ENCODE measurements at places on chromosomes 12 and 14. TPM values are rescaled to one million over a fixed set of nuclear protein-coding genes. Genes with fewer than 3 reads are reported as not detected.

The SOAT2 gene
- not detected for total RNA-seq

- DNase-seq: no peak
These were observed 34.8 kb downstream of the PLXNC1 start for GRCh38 chr12:94182986-94183707.

- DNase-seq: peak; percentile 34
These were observed at the start of gene LTB4R for GRCh38 chr14:24310646-24311604. LTB4R (plus strand) TSS chr14:24311502; CDS start chr14:24315652, 4,150 bp downstream.

GRCh38 chr12:1681493-1681807, 9.4 kb upstream of the ADIPOR2 start:
- no peak for DNase-seq

GRCh38 chr14:22381408-22381760, 207.6 kb downstream of the DAD1 start:
- DNase-seq: no peak

GRCh38 chr12:24306001-24306400, 356.5 kb upstream of the SOX5 start:
- DNase-seq: no peak

DNA sequence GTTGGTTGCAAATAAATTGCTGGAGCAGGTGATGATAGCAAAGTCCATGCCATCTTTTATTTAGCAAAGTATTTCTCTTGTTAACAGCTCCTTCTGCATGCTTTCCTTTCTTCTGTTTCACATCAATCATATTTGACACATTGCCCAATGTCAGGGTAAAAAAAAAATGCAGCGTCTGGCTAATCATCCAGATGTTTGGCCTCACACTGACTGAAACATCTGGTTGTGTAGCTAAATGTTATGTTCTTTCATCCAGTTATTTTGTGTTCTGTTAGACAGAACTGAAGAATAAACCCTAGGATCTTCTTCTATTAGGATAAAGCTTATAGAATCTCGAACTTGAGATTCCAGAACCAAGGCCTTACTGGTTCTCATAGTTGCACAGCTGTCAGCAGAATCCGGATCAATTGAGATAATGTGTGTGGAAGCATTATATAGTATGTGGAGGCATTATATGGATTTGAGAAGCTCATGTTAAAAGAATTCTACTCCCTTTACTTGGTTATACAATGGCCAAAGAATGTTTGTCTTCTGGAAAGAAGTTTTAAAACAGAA, 859.2 kb downstream of the DIO2 start:
- no peak for DNase-seq
